ENCODE measurements at places on chromosomes 4 and X.

- peak; percentile 36 for DNase-seq
Measured at GRCh38 chrX:155148724-155149537, 67.3 kb upstream of the VBP1 start.

GRCh38 chr4:25172961-25173915, 13.0 kb upstream of the SEPSECS start:
- DNase-seq = no peak

GRCh38 chr4:16411501-16412085, 185.3 kb upstream of the TAPT1 start:
- no peak for DNase-seq

- no peak for DNase-seq
Measured at GRCh38 chr4:14280567-14280966, 653.0 kb upstream of the BOD1L1 start.

GRCh38 chr4:132619968-132620367, 529.1 kb upstream of the PCDH10 start:
- DNase-seq = no peak

DNA sequence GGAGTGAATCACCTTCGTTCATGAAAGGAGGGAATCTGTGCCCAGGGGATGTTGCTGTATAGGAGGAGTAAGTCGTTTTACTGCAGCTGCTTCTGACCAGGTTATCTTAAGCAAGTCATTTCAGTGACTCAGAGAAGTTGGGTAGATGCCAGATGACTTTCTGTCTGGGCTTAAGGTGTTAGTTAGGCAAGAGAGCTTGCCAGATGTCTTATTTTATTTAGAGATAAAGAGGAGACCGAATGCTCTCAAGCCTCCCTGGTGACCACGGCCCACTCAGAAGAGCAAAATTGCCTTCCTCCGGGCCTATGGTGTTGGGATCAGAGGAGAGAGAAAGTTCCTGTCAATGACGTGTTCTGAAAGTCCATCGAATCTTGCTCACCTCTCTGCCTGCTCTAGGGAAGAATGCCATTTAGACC, 16.3 kb upstream of the ZNF827 start:
- no peak for DNase-seq

DNA sequence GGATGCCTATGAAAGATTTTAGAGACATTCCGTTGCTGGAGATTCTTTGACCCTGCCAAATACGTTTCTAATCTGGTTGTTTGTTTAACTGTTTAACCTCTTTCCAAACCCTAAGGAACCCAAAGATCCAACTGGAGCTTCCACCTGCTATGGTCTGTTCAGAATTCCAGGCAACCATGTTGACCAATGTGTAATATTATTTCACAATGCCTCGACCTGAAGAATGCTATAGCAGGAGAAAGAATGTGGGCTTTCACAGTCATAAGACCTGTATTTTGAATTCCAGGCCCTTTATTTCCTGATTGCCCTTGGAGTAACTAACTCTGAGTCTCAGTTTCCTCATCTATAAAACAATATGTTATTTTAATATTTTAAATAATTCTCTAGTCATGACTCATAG, 90.8 kb downstream of the COL25A1 start:
- no peak for DNase-seq

DNA sequence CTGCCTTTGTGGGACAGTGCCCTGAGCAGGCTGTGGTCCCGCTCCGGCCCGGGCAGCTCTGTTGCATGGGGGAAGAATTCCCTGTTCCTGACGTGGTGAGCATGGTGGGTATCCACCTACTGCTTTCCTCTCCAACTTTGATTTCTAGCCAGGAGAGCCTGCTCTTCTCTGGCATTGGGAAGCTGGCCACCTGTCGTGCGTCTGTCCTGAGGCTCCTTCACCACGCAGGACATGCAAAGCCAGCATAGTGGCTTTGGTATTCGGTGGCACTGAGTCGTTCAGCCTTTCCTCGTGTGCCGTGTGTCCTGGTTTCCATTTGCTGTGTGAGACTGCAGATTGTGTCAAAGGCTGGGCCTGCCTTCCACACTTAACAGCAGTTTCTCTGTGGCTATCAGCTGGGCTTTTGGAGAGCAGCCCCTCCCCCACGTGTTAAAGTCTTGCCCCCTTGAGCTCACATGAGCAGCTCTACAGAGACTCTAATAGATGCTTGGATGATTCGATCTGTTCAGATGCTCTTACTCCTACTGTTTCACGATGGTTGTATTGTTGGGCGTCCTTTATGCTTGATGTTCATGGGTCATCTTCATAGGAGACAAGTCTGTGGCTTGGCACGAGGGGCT, 46.3 kb upstream of the CLCN4 start:
- no peak for DNase-seq

DNA sequence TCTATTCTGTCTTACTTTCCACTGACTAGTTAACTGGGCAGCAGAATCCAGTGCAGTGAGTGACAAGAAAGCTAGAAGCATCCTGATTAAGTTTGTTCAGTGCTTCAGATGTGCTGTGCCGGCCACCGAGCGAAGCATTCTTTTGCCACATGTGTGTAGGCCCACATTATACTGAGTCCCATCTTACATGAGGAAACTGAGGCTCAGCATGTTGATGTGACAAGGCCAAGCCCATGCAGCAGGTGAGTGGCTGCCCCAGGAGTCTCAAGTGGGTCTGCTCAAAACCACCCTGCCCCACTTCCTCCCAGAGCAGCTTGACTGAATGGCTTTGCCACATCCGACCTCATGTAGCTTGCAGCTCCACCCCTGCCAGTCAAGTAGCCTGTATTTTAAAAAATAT, 50.5 kb downstream of the RHOH start:
- DNase-seq = no peak

GRCh38 chr4:7155590-7156071, 36.7 kb upstream of the SORCS2 start:
- no peak for DNase-seq

- DNase-seq = no peak
Measured at GRCh38 chr4:83267121-83267829, 17.3 kb downstream of the COQ2 start.

- DNase-seq = no peak
Measured at GRCh38 chrX:23980011-23980441, 47.0 kb downstream of the KLHL15 start.

GRCh38 chr4:148053298-148054003, 321.6 kb downstream of the ARHGAP10 start:
- no peak for DNase-seq

- DNase-seq = no peak
Measured at GRCh38 chr4:8613421-8614364, 21.1 kb downstream of the CPZ start.

DNA sequence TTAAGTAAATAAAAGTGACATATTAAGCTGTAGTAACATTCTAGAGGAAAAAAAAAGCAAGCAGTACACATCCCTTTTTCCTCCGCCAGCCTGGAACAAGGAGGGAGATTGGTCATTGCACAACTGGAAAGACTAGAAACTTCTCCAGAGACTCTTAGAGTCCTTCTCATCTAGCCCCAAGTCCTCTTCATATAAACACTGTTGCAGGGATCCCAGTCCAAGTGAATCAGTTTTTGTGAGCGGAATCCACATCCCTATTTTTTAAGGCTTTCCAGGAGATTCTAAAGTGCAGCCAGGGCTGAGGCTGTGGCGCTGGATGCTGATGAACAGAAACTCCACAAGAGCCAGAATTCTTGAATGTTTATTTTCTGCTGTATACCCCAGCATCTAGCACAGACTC, 23.8 kb downstream of the REELD1 start:
- DNase-seq = no peak

GRCh38 chrX:129347291-129347690, 176.0 kb downstream of the SMARCA1 start:
- no peak for DNase-seq

- no peak for DNase-seq
Measured at GRCh38 chrX:154417157-154417556, 5.8 kb downstream of the TAFAZZIN start.

- DNase-seq = no peak
Measured at GRCh38 chrX:148069759-148070503, 88.8 kb downstream of the FMR1NB start.

DNA sequence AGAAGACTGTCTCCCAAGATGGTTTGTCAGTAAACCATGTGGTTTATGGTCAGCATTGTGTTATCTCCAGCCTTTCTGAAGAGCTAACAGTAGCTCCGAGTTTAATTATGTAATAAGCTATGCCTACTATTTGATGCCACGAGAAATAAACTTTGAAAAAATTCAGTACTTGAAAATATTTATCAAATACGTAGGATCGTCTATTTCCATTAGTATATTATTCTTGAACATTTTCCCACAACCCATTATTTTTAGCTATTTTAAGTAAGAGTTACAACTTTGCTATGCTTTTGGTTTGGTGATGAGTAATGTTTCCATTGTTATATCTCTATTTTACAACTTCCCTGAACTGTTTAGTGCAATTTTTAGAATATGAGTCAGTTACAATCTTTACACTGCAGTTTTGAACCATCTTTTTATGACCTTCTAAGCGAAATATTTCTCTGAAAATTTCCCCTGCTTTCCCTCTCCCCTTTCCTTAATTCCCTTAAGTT, 44.5 kb upstream of the TRIM2 start:
- no peak for DNase-seq

DNA sequence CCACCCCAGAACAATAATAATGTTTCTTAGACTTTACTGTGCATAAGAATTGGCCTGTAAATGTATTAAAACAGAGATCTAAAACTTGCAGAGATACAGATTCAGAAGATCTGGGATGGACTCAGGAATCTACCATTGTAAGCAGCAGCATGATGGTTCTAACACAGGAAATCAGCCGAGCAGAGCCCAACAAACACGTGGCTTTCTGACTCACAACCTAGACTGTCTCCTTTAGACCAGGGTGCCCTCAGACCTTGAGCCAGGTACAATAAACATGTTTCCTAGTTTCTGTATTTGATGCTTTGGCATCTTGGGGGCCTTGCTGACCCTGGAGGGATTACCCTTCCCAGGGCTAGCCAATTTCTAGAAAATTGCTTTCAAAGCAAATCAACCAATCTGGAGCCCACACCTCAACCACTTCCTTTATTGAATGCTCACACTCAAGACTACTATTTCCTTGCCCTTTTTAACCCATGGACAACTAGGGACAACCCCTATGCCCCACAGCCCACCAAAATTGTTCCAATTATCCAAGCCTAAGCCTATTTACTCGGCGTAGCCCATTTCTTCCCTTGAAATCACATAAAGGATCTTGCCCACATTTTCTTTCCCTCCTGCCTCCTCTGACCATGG, 80.5 kb downstream of the TBC1D9 start:
- DNase-seq = no peak

DNA sequence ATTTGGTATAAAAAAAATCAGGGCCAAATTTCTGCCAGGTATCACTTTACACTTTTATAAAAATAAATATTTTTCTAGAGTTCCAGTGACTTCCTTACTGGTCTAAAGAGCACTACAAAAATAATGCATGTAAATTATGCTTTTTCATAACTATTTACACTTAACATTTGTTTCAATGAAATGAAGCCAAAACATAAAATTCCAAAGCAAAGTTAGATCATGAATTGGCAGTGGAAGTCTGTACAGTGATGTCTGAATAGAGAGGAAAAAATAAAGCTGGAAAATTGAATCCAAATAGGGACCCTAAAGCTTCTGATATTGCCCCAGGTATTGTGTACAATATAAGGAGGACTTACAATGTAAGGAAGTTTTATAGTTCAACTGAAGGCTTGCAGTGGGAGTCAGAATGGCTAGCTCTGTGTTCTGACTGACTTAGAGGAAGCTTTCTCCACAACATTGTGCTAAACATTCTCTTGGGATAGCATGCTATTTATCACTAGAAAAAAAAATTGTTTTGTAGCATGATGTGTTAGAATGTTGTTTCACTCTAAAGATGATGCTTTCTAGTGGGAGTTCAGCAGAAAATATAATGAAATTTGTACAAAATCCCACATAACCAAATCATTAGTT, 288.2 kb upstream of the UGT8 start:
- DNase-seq = no peak

GRCh38 chrX:18549643-18550042, 122.3 kb downstream of the RS1 start:
- no peak for DNase-seq

- DNase-seq = no peak
Measured at GRCh38 chrX:31497086-31497485, 425.2 kb upstream of the FTHL17 start.

- no peak for DNase-seq
Measured at GRCh38 chr4:113743690-113744089, 17.8 kb downstream of the CAMK2D start.

- DNase-seq = no peak
Measured at GRCh38 chr4:165060938-165061337, 7.3 kb downstream of the TRIM75 start.

GRCh38 chrX:7190157-7190556, 42.2 kb upstream of the PUDP start:
- DNase-seq = peak; percentile 37

DNA sequence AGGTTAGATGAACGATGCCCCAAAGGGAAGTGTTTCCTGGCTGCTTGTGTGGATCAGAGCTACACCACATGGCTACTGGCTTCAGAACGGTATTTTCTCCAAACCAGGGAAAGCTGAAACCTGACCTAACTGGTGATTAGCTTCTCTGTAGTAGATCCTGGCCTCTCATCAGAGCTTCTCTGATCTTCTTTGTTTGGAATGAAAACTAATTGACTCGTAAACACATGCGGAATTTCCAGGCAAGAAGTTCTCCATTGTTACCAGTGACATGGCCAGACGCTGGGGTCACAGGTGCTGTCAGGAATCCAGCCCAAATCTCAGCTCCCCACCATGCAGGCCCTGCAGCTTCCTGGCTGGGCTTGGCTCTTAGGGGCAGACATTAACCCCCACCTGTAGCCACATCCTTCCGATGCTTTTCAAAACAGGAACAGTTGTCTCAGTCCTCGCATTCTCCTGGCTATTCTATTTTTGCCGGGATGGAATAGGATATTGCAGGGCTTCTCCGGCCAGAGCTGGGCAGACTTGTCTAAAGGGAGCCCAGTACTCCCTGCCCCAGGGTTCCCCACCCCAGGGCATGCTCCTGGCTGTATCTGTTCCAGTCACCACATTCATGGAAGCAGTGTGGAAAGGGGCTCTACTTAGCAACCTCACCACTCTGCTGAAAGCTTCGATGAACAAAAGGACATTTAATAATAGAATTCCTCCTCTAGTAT, 305.4 kb upstream of the F9 start:
- DNase-seq = no peak

- no peak for DNase-seq
Measured at GRCh38 chr4:118953276-118953675, 64.6 kb downstream of the SYNPO2 start.

- no peak for DNase-seq
Measured at GRCh38 chrX:29911673-29912072, 303.7 kb upstream of the MAGEB2 start.

GRCh38 chr4:53010318-53010717, 148.2 kb downstream of the RASL11B start:
- DNase-seq = no peak

- DNase-seq = no peak
Measured at GRCh38 chrX:111561851-111562250, 50.4 kb downstream of the SERTM2 start.

DNA sequence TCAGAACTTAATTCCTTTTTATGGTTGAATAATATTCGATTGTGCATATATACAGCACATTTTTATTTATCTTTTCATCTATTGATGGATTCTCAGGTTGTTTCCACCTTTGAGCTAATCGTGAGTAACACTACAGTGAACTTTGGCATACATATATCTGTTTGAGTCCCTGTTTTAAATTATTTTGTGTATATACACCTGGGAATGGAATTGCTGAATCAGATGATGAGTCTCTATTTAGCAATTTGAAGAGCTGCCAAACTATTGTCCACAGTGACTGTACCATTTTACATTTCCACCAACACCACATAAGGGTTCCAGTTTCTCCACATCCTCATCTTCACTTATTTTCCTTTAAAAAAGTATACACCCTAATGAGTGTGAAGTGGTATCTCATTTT, 166.2 kb upstream of the FGF13 start:
- no peak for DNase-seq

GRCh38 chr4:109671350-109671749, 31.9 kb downstream of the CASP6 start:
- no peak for DNase-seq
